Activated T-helper 17 cell treated with anti-CD3 and anti-CD28 coated beads, Interleukin-2, amount 50 U/mL, for 72 hours (primary cell): ENCODE measurements at places on chromosomes 7 and 10. TPM values are rescaled to one million over a fixed set of nuclear protein-coding genes. Genes with fewer than 3 reads are reported as not detected.

- no peak for ATAC-seq
Observed at GRCh38 chr7:90892213-90892612, 296.1 kb downstream of the CDK14 start.

DNA sequence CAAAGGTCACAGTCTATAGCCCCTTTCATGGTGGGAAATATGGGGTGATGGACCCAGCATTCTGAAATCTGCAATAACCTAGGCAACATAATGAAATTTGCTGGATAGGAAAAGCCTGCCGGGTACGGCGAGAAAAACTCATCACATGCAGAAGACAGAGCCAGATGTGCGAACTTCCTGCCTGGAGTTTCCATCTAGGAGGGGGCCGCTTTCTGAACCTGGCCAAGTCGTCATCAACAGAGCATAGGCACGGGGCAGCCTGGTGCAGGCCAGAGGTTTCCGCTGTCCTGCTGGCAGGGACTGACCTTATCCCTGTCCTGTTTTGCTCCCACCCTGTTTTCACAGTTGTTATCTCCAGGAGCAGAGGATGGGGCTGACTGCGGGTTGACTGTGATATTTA, 27.4 kb downstream of the CCDC3 start:
- no peak for ATAC-seq

DNA sequence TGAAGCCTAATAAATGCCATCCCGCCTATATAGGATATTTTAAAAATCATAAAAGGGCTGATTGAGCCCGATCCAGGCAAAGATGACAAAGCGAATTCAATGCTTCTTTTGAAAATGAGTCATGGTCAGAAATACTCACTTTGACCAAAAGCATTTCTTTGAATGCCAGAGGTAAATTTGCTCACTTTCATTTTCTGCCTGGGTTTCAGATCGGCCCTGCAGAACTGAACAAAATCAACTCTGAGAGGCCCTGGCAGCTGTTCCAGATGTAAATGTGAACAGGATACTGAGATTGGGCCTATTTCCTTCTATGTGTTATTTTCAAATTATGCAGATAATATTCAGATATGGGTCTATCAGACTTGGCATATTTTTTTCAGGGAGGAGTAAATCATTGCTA, 114.8 kb upstream of the ARID5B start:
- peak; percentile 38 for ATAC-seq

GRCh38 chr7:144628176-144628575, 207.7 kb downstream of the TPK1 start:
- ATAC-seq, result no peak

- no peak for ATAC-seq
Observed at GRCh38 chr7:152511736-152512135, 75.9 kb upstream of the KMT2C start.

- peak; percentile 88 for ATAC-seq
Observed at GRCh38 chr10:12594448-12594944, 245.1 kb downstream of the CAMK1D start.

- no peak for ATAC-seq
Observed at GRCh38 chr10:46227571-46227935, 59.2 kb upstream of the ANTXRL start.

DNA sequence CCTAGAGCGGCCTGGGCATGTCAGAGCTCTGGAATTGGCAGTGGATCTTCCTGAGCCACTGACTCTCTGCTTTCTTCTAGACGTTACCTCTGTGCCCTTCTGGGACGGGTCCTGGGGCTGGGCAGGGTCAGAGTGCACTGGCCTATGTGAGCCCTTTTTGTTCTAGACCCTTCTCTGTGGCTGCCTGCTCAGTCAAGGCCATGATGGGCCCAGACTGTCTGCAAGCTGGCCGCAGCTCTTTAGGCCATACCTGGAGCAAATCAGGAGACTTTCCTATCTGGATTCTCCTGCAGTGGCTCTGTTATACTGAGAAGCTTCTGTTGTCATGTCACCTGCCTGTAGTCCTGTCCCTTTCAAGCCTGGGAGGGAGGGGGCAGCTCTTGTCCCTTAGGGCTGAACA, 70.1 kb downstream of the ADCY1 start:
- ATAC-seq, result no peak

DNA sequence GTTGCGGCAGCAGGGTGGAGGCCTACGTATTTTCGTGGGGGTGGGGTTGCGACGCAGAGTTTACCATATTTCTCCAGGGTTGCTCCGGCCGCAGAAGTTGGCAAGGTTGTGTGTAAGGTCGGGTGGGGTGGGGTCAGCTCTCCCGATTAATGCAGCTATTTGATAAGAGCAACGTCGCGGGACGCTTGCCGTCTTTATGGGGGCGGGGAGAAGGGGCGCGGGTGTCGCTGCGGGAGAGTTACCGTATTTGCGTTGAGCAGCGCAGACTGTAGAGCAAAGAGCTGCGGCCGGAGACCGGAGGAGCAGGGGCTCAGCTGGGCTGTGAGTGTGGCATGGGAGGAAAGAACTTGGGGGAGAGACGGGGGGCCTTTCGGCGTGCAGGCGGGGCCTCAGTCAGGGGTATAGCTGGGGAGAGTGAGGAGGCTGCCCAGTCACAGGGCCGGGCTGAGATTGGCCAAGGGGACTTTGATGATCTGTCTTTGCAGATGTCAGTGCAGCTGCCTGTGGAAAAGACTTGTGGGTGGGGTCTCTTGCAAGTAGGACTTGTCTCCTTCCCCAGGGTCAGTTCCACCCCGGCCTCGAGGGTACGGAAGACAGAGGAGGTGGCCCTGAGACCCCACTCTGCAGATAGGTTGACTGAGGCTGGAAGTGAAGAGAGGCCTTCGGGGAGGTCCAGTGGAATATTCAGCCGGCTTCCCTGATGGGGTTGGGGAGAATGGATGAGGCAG, 26.6 kb downstream of the ZNF775 start:
- peak; percentile 16 for ATAC-seq

DNA sequence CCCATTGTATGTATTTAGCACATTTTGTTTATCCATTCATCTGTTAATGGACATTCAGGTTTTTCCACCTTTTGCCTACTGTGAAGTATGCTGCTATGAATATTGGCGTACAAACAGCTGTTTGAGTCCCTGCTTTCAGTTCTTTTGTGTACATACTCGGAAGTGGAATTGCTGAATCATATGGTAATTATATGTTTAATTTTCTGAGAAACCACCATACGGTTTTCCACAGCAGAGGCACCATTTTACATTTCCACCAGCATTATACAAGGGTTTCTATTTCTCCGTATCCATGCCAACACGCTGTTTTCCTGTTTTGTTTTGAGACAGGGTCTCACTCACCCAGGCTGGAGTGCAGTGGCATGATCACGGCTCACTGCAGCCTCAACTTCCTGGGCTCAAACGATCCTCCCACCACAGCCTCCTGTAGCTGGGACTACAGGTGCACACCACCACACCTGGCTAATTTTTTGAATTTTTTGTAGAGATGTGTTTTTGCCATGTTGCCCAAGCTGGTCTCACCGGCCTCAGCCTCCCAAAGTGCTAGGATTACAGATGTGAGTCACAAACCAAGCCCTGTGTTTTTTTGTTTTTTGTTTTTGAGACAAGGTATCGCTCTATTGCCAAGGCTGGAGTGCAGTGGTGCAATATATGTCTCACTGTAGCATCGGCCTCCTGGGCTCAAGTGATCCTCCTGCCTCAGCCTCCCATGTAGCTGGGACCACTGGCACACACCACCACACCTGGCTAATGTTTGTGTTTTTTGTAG, 22.1 kb upstream of the FBXW4 start:
- ATAC-seq, result peak; percentile 95

- ATAC-seq, result no peak
Observed at GRCh38 chr10:31820778-31821369, 107.8 kb downstream of the ARHGAP12 start.

DNA sequence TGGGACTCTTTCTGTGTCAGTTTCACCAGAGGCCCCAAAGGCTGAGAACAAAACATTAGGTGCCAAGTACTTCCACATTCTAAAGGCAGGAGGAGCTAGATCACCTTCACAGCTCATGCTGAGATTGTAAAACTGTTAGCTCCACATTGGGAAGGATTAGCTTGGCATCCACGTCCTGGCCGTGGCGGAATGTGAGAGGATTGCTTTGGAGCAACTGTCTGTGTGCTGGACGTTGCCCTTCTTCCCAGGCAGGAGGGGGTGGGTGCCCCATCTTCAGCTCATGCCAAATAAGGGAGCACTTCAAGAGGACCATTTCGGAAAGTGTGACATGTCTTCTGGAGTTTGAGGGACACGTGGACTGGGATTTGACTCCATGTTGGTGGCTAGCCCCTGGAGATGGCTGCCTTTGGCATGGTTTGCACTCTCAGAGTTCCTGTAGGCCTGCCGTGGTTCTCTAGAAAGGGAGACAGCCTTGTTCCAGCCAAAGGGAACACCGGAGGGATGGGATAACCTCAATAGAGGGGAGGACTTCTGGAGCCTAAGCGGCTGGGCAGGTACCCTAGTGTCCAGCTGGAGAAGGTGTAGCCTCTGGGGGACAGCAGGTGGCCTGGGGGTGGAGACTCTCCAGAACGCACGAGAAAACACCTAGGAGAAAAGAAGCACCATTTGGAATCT, 19.9 kb upstream of the FMC1 start:
- ATAC-seq, result no peak

- no peak for ATAC-seq
Observed at GRCh38 chr7:2461268-2462026, 14.8 kb downstream of the GRIFIN start.

DNA sequence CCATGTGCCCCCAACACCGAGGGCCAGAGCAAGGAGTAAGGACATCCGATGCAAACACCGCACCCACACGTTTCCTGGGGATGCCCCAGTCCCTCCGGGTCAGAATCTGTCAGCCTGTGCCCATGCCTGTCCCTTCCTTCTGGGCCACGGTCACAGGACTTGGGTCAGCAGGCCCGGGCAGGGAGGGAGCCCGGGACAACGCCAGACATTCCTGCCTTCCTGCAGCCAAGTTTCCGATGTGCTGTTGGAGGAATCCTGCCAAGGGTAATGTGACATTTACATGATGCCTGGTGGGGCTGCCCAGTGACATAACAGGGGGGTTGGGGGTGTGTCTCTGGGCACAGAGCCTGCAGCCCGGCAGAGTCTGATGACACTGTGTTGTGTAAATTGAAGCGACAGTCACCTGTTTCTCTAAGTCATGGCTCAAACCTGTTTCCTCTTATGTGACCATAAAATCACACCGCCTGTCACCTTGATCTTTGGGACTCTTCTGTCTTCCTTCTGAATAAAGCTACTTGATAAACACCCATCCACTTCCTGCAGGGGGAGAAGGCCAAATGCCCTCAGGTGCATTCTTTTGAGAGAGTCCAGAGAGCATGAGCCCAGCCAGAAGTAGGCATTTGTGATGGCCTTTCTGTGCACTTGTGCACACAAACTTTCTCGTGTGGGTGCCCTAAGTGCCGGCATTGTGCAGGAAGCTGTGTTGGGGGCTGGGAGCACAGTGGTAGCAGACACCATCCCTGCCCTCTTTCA, 175.3 kb upstream of the RHEB start:
- no peak for ATAC-seq

DNA sequence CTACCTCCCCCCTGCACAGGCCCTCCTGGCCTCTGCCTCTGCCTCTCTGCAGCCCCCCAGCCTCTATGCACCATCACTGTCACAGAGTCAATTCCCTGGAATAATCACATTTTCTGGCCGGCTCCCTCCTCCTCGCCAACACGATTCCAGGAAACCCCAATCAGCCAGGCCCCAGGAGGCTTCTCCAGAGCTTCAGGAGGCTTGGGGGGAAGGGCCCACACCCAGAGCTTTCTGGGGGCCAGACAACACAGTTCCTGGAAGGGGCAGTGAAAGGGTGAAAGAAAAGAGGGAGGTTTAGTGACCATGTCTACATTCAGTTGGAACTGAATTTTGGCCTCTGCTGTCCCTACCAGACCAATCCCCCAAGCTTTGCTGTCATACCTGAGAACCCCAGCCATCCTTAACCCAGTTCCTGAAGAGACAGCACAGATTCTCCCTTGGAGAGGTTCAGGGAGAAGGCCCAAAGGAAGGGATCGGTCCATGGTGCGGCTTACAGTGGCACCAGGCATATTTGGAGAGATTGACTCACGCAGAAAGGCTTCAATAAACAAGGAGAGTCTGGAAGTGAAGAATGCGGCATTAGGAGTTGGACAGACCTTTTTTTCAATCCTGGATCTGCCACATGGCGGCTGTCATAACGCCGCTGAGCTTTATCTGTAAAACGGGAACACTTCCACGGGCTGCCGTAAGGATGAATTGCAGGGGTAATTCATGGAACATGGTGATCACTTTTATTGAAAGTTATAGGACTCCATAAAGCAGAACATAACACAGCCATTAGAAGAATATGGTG, 89.0 kb downstream of the NEURL1 start:
- ATAC-seq, result no peak

GRCh38 chr10:32104181-32104580, 48.0 kb upstream of the KIF5B start:
- no peak for ATAC-seq

GRCh38 chr10:80281292-80281691, 8.2 kb downstream of the MAT1A start:
- peak; percentile 5 for ATAC-seq

DNA sequence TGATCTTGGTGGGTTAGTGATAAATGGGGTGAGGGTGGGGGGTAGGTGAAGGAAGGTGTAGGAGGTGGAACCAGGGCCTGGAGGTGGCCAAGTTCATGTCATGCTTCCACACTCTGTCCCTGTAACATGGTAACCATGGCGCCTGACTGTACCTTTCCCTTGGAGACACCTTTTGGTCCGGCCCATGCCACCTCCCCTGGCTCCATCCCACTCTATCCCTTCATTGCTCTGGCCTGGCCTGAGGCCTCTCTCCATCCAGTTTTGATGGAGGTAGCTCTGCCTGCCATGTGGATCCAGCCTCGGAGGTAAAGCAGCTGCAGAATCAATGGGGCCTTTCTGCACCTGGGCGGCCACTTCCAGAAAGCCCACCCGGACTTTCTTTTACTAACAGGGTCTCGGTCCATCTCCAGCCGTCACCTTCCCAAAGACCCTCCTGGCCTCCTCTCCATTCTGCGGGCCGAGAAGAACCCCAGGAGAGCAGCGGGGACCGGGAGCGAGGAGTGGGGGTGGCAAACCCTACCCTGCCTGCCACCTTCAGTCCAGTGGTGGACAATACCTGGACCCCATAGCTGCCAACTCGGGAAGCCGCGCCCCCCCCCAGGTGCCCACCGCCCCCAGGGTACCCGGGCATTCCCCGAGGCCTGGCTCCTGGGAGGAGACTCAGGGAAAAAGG, 504 bp upstream of the TRRAP start:
- ATAC-seq, result no peak

DNA sequence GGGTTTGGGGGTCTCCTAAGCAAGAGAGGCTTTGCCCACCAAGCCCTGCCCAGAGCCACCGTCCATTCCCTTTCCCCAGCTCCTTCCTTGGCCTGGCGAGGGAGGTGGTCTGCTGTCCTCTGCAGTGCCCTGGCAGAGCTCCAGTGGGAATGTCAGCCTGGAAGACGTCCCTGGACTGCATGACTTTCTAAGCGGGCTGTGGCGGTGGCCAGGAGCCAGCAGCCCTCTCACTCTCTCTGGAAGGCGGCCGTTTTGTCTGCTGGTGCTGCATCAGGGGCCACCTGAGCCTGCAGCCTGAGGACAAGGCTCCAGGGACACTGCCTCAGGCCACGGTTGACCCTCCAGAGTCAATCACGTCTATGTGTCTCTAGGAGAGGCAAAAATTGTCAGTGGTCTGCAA, 271.0 kb downstream of the SKAP2 start:
- ATAC-seq, result no peak

- ATAC-seq, result no peak
Observed at GRCh38 chr7:66321283-66321682, 116.1 kb downstream of the TPST1 start.

Gene ADAM12
- total RNA-seq, result 25.5 TPM

Gene AOC1
- not detected for total RNA-seq

Gene PTPRN2
- total RNA-seq, result 0.48 TPM

Gene UNC5B
- total RNA-seq, result 0.04 TPM

Gene DNAJC12
- 2.6 TPM for total RNA-seq

Gene KCNIP2
- 4.5 TPM for total RNA-seq

Gene IL6
- 2.1 TPM for total RNA-seq

Gene ZNF25
- 9.5 TPM for total RNA-seq

Gene ANKRD7
- 0.45 TPM for total RNA-seq

Gene SPDYE9
- not detected for total RNA-seq
